Stimulated activated CD4-positive, alpha-beta T cell treated with anti-CD3 and anti-CD28 coated beads, Interleukin-4, amount 100 ng/mL, for 4 hours (primary cell): ENCODE measurements at places on chromosomes 11 and 22.

DNA sequence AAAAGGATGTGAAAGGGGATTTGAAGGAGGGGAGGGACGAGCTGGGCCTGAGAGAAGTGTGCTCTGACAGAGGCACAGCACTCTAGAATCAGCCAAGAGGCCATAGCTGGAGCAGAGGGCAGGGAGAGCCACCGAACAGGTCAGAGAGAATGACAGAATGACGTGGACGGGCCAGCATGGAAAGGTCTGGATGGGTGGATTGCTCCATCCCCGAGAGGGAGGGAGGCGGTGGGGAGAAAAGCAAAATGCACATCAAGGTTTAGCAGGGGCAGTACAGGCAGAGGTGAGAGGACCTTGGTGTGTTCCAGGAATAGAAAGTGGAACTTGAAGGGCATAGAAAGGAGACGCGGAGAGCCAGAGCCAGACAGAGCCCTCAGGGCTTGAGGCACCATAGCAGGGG lies 6.9 kb downstream of the PMM1 start:
- DNase-seq = no peak

DNA sequence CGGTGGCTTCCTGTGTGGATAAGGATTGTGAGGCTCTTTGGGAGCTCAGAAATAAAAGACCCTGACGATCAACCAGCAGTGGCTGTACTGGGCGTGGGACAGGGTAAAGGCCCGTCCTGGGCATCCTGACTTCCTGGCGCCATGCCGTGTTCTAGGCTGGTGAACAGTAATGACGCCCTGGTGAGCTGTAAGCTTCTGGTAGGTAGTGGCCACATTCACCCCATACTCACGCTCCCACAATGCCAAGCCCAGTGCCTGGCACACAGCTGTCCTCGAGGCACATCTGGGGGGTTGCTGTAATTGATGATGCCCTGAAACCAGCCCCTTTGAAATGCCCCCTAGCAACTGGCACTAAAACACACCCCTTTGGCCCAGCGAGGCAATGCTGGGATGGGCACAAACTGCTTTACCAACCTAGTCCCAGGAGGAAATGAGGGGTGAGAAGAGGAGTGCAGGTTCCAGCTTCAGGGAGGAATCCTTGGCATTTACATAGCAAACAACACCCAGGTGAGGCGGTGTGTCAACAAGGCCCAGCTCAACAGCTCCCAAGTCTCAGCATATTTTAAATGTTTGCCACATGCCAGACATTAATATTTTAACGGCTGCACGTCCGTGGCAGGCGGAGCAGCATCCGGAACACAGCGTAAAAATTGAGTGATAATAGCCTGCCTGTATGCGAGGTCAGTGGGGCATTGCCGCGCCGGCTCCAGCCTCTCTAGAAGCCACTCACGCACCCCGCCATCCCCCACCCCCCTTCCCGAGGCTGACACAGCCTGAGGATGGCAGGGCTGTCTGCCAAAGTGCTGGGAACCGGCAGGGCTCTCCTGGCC lies 79.3 kb downstream of the DSCAML1 start:
- no peak for DNase-seq

DNA sequence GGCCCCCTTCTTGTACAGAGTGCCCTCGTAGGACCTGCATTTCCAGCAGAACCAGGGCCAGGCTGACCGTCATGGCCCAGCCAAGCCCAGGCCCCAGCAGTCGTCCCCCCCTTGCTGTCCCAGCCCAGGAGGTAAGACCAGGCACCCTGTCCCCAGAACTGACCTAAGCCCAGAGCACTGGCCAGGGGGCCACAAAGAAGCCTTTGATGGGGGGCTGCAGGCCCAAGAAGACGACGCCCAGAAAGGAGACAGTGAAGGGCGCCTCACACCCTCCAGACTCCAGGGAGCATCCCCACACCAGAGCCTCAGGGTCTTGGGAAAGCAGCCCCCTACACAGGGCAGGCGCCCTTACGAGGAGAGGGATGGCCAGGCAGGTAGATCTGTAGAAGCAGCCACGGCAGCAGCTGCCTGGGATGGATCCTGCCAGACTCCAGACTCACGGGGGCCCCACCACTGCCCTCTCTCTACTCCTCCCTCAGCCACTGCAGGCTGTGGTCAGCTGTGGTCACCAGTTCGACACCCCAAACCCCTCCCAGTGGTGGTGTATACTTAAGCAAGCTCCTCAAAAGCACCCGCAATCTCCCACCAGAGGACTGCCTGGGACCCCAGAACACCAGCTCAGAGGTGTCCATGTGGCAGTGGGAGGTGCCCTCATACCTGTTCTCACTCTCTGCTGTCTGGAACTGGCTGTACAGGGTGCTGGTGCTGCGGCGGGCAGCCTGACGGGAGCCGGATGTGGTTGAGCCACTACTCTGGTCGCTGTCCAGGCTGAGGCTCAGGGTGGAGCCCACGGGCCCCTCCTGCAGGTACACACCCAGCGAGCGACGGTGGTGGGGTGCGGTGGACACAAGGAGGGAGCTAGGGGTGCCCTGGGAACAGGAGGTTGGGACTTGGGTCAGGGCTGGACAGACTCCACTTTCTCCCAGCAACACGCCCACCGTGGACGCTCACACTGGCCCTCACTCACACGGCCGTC lies 27.0 kb downstream of the SBF1 start:
- DNase-seq = no peak

GRCh38 chr11:113664069-113664980 lies 41.8 kb downstream of the TMPRSS5 start:
- no peak for DNase-seq

DNA sequence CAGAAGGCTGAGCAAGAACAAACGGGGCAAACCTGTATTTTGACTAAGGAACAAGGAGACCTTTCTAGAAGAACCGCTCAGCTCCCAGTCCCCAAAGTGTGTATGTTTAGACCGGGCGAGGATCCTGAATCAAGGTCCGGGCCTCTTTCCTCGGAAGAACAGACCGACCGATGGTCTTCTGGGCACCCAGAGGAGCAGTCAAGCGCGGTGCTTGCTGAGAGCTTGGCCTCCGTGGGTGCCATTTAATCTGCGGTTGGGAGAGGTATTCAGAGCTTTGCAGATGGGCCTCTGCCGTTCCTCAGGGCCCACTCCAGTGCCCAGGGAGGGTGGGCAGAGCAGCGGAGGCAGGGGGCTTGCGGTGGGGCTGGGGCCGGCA lies 26.5 kb upstream of the ATXN10 start:
- DNase-seq = no peak

DNA sequence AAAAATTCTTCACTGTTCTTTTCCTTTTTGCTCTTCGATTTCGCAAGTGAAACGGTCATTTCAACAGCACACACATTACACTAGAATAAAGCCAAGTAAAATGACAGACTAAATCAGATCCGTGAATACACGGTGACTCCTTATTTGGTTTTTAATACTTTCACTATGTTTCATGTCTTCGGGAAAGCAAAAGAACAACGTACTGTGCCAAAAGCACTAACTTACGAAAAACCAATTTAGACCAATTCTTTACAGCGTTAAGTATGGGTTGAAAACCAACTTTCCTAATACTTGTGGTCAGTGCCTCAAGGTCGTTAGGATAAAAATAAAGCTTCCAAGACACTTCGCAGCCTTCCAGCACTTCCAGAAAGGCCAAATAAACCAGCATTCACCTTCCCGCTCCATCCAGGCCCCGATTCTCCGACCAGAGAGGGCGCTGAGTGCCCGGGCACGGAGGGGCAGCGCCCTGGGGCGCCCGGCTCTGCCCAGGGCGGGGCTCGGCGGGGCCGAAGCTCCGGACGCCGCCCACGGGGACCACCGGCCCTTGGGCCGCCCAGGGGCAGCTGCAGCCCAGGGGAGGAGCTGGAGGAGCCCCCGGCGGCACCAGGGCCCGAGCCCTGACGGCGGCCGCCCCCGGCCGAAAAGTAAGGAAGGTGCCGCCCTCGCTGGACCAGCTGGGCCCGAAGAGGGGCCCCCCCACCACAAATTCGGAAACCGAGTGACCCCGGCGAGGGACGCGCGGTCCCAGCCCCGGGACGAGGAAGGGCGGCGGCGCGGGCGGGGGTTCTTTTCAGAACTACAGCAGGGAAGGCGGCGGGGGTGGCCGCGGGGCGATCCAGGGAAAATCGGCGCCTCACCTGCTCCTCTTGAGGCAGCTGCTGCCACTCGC lies 499 bp downstream of the ATL3 start:
- peak; percentile 27 for DNase-seq

DNA sequence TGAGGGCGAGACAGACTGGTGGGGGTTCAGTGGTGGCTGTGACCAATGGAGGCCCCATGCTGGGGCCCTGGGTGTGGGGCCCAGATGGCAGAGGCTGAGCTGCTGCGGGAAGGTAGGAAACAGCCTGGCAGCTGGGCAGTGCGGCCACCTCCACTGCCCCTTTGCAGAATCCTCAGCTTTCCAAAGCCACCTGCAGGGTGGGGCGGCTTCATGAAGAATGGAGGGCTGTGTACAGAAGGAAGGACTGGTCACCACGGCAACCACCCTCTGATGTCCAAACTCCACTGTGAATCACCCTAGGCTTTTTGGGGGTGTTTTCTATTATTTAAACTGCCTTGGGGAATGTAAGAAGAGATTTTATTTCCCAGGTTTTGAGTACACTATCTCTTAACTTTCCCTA lies 166.3 kb upstream of the NAV2 start:
- no peak for DNase-seq

GRCh38 chr11:75667255-75667830 lies 1.5 kb downstream of the MAP6 start:
- no peak for DNase-seq

GRCh38 chr11:72792437-72793021 lies 1.3 kb downstream of the STARD10 start:
- DNase-seq = no peak

DNA sequence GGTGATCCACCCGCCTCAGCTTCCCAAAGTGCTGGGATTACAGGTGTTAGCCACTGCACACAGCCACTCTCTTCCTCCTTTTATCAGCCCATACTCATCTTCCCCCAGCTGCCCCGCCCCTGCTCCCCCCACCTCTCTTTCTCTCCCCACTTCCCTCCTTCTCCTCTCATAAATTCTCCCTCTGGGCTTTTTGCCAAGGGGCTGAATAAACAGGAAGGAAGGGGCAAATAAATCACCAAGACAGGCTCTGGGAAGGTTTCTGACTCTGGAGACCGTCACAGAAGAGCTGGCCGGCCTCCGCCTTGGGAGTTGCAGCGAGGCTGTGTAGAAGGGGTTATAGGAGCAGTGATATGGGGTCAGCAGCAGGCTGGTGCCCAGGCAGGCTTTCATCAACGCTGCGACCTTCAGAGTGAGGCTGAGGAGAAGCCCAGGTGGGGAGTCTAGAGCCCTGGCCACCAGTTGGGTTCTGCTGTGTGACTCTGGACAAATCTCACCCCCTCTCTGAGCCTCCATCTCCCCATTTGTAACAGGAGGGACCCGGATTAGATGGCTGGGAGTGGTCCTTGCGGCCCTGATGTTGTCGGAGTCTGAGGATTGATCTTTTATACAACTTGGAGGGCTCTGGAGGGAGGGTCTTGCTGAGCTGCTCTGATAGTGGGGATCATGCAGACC lies 62.6 kb upstream of the RASD2 start:
- no peak for DNase-seq

GRCh38 chr11:103528596-103528995 lies 419.4 kb downstream of the DYNC2H1 start:
- DNase-seq = no peak

DNA sequence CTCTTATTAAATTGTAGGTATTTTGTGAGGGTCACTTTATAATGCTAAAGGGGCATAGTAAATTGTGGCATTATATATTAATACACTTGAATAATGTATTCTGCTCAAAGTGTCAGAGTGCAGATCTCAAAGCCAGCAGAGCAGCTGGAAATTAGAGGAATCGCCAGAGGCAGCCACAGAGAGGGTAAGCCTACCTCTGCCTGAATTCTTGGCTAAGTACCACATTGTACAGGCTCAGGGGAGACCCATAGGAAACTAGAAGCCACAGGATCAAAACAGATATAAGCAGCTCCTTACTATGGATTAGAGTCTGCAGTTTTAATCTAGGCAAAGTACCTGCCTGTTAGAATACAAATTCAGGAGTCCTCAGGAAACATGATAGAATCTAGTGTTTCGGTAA lies 249.3 kb downstream of the DDX10 start:
- DNase-seq = no peak

DNA sequence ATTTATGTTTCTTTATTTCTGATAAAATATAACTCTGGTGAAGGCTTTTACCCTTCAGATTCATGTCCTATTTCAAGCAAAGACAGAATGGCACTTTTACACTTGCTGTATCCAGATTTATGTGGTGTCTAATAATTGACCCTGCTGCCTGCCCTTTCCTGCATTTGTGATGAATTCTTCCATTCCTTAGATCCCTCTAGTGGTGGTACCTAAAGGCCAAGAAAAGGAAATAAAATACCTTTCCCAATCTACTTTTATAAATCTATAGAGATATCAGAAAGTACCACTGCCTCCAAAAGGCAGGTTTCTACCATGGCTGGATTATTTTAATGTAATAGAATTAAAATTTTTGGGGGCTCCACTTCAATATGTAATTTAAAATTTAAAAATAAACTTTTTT lies 34.2 kb downstream of the CCDC81 start:
- no peak for DNase-seq

- DNase-seq = no peak
Observed at GRCh38 chr11:74468058-74468457, 709 bp upstream of the KCNE3 start.

DNA sequence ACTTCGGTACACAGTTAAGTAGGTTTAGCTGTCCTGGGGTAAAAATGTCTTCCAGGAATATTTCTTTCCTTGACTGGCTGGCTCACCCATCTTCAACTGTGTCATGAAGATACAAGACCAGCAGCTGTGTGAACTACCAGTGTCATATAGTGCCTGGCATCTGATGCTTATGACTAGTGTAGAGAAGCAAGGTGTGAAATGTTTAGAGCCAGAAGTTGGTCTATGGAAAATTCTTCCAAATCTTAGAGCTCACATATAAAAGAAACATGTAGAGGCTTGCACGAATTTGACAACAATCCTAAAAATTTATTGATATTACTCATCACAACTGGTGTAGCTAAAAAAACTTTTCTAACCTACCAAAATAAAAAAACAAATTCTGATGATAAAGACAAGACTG lies 54.4 kb downstream of the ARL14EP start:
- DNase-seq = no peak

- no peak for DNase-seq
Observed at GRCh38 chr11:81224396-81224795, 1509.3 kb downstream of the FAM181B start.

- no peak for DNase-seq
Observed at GRCh38 chr11:71250523-71251150, 1.7 kb downstream of the SHANK2 start.

DNA sequence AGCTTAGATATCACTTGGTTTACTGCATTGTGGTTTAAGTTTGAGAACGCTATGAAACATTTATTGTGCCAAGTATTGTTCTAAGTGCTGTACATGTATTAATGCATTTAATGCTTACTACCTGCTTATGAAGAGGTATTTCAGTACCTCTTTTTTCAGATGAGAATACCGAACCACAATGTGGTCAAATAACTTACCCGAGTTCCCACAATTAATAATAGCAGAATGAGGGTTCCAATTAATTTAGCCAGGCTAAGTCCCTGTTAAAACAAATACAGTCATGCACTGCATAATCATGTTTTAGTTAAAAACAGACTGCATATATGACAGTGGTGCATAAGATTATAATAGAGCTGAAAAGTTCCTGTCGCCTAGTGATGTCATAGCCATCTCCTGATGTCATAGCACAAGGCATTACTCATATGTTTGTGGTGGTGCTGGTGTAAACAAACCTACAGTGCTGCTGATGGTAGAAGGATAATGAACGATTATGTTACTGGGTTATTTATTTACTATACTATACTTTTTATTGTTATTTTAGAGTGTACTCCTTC lies 4.3 kb downstream of the ZC3H12C start:
- DNase-seq = no peak
